ENCODE measurements at places on chromosomes 13 and 19. TPM values are rescaled to one million over a fixed set of nuclear protein-coding genes. Genes with fewer than 3 reads are reported as not detected.

C3 gene
- 0.97 TPM for total RNA-seq

NRTN gene
- not detected for total RNA-seq

OR10H1 gene
- total RNA-seq: not detected

EBPL gene
- total RNA-seq: 31.9 TPM

SIGLEC8 gene
- not detected for total RNA-seq

CSNK1G2 gene
- total RNA-seq: 93.0 TPM

LAIR1 gene
- not detected for total RNA-seq

CACNA1A gene
- 23.5 TPM for total RNA-seq

IL12RB1 gene
- 1.6 TPM for total RNA-seq

CPAMD8 gene
- 1.1 TPM for total RNA-seq

ZNF420 gene
- total RNA-seq: 8.9 TPM

PPP1R37 gene
- 51.3 TPM for total RNA-seq

SLC46A3 gene
- total RNA-seq: 8.4 TPM

RNF113B gene
- total RNA-seq: not detected

SPC24 gene
- total RNA-seq: 9.0 TPM

RNF17 gene
- not detected for total RNA-seq

METTL21C gene
- not detected for total RNA-seq

EXOC3L2 gene
- total RNA-seq: not detected

SBSN gene
- total RNA-seq: 0.65 TPM

EEF1AKMT1 gene
- total RNA-seq: 8.1 TPM

SIGLECL1 gene
- total RNA-seq: not detected

RRAS gene
- total RNA-seq: 55.3 TPM

CEACAM8 gene
- not detected for total RNA-seq

ESD gene
- total RNA-seq: 111 TPM

ATXN8OS gene
- total RNA-seq: not detected

PRODH2 gene
- not detected for total RNA-seq

MADCAM1 gene
- 0.16 TPM for total RNA-seq

SLC25A41 gene
- total RNA-seq: 0.12 TPM

URI1 gene
- total RNA-seq: 61.8 TPM

ZSCAN4 gene
- not detected for total RNA-seq

NKG7 gene
- not detected for total RNA-seq

EHD2 gene
- total RNA-seq: 230 TPM

MIR17HG gene
- 7.3 TPM for total RNA-seq

OXGR1 gene
- total RNA-seq: not detected

KCTD4 gene
- total RNA-seq: 4.6 TPM

BEST2 gene
- not detected for total RNA-seq

C19orf33 gene
- total RNA-seq: not detected

All from hair follicle dermal papilla cell (primary cell).